ENCODE measurements at places on chromosomes 2 and 18.

DNA sequence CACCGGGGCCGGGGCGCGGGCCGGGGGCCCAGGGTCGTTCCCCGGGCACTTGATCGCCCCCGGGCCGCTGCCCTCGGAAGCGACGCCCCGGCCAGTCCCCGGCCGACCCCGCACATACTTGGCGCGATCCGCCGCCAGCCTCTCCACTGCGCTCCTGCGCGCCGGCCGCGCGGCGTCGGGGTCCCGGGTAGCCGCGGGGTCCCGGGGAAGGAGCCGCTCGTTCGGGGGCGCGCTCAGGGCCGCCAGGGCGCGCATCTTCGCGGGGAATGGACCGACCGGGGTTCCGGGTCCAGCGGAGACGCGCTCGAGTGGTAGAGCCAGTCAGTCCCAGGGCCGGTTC, 204 bp downstream of the FAM110C start:
- no peak for DNase-seq

DNA sequence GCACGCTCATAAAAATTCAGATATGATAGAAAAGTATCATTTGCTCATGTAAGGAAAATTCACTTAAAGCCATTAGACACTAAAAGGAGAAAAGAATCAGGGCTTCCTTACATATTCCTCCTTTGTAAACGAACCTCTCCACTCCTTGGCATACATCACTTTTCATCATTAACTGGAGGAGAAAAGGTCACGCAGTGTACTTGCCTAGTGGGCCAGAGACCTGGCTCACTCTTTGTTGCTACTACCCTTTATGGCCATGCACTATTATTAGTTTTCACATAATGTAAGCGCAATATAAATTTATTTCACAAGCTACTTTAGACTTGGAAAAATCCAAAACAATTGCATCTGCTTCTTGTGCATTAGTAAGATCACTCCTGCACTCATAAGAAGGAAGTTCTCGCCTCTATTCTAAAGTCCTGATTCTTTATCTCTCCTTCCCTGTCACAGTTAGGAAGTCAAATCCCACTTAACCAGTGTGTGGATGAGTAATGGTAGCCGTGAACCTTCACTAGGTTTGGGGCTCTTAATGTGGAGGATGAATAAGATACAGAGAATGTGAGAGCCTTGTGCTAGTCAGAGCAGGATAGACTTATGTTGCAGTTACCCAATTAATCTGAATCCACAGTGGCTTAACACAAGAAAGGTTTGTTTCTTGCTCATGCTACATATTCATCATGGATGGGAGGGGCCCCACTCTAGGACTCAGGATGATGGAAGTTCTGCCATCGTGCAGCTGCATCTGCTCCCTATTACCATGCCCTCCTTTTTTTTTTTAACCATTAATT, 115.0 kb upstream of the GLS start:
- DNase-seq, result no peak

GRCh38 chr2:25409468-25409867, 67.7 kb upstream of the DNMT3A start:
- no peak for DNase-seq

DNA sequence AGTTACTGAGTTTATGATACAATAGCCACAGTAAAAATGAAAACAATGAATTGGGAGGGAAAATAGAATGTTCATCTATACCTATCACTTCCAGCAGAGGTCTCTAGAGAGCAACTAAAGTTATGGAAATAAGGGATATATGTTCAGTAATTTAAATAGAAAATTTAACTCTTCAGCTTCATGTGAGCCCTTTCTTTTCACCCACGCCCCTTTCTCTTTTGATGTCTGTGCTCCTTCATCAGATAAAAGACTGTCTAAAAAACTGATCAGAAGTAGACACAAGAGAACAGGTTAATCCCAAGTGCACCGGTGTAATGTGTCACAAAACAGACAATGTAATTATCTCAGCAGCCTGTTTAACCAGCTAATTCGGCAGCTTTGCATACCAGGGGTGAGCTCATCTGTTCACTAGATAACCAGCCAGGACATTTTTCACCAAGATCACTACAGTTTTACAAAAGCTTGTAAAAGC, 238.5 kb upstream of the ERBB4 start:
- no peak for DNase-seq

DNA sequence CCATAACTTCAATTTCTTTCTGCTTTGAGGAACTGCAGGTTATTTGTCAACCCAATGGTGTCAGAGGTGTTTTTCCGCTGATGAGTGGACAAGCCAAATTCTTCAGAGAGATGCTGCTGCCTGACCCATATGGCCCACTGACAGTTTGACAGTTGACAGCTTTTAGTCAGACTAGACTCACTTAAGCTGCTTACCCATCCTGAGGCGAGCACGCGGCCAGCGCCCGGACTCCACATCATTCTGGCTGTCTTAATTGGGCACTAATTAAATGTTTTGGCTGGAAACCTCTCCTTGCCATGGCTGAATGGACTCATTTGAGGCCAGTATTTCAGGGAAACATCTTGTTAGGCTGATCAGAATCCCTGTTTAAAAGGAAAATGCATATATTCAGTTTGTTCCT, 316.1 kb upstream of the FANCL start:
- DNase-seq, result no peak

- no peak for DNase-seq
Measured at GRCh38 chr2:70479816-70480215, 73.8 kb downstream of the TGFA start.
